ENCODE measurements at places on chromosomes 13 and 19.

DNA sequence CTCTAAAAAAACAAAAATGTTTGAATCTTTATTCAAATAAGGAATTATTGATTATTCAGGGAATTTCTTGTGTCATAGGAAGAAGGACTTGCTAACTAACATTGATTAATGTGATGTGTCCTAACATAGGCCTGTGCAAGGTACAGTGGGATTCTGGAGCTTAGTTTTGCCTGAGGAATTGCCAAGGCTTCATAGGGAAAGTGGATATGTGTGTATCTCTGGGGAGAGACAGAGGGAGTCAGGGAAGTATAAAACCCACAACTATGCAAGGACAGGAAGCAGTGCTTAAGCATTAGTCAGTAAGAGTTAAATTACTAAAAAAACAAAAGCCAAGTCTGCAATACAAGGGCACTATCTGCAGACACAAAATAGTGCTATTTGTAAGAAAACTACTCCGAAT is 59.6 kb downstream of the WDFY2 start:
- DNase-seq = no peak

GRCh38 chr19:51116736-51117286 is 7.9 kb upstream of the SIGLEC9 start:
- no peak for DNase-seq

GRCh38 chr13:20125129-20125782 is 35.6 kb downstream of the GJA3 start:
- DNase-seq = no peak

GRCh38 chr19:51203916-51204315 is 21.0 kb upstream of the CD33 start:
- DNase-seq = no peak

GRCh38 chr13:48679941-48680680 is 26.4 kb downstream of the CYSLTR2 start:
- DNase-seq = no peak

DNA sequence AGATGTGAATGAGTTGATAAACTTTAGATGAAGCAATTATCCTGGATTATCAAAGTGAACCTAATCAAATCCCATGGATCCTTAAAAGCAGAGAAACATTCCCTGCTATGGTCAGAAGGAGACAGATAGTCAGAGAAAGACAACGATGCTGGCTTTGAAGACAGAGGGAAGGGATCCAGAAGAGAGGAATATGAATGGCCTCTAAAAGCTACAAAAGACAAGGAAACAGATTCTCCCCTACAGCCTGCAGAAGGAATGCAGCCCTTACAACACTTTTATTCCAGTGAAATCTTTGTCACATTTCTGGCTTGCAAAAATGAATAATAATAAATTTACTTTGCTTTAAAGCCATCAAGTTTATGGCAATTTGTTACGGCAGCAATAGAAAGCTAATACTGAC is 1164.2 kb downstream of the PCDH17 start:
- no peak for DNase-seq

GRCh38 chr19:17296273-17296672 is 7.0 kb downstream of the ABHD8 start:
- no peak for DNase-seq

All from stimulated activated CD8-positive, alpha-beta memory T cell treated with anti-CD3 and anti-CD28 coated beads, Interleukin-15, amount 100 ng/mL, for 24 hours (primary cell).